RWPE2 (cell line): ENCODE measurements at places on chromosomes 1 and 21.
A peak's percentile ranks its signal among the peaks of the same experiment; 100 is the strongest.

- no peak for DNase-seq
These were observed 731.2 kb downstream of the USP25 start for GRCh38 chr21:16460936-16461335.

DNA sequence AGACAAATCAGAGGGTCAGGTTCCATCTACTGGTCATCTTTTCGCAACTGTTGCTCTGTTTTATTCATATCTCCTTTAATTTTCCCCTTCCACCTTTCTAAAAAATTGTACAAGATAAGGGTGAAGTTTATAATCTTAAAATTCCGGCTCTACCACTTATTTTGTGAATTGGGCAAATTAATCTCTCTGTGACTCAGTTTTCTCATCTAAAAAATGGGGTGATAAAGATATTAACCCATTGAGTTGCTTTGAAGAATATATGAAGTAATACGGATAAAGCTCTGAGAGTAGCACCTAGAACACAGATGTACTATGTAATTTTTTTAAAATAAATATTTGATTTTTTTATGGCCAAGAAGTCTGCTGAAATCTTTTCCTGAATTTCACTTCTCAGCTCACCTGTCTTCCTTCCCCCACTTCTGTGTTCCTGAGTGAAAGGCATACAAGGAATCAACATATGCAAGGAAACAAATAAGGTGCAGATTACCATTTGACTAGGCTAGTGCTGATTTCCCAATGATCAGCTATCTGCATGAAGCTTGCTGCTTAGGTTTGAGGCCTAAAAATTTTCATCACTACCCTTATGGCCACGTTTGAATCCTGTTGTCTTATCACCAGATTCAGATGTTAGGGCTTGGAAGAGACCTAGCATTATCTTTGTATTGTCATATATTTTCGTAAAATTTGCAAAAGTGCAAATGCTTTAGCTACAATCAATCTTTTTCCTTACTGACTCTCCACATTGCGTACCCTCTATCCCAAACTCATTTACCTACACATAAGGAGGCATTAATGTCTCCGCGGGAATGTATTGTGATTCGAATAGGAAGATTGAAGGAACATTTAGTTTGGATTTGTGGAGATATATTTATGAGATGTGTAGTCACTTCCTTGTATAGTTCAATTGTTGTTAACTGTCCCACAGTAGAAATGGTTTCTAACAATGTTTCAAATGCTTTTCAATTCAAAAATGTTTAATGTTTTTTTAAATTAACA lies 718.3 kb upstream of the PTBP2 start:
- no peak for DNase-seq

- DNase-seq, result no peak
These were observed 252.3 kb upstream of the TMPRSS15 start for GRCh38 chr21:18655931-18656330.

GRCh38 chr1:176157995-176158394 lies 49.1 kb downstream of the COP1 start:
- no peak for DNase-seq

- DNase-seq, result no peak
These were observed 213.8 kb downstream of the SIPA1L2 start for GRCh38 chr1:232416026-232416568.

GRCh38 chr1:226680653-226681052 lies 58.4 kb downstream of the ITPKB start:
- no peak for DNase-seq

- DNase-seq, result peak; percentile 38
These were observed 33.9 kb downstream of the RUNX3 start for GRCh38 chr1:24896176-24896575.

GRCh38 chr1:151991663-151992302 lies 1.9 kb downstream of the S100A10 start:
- no peak for DNase-seq

- DNase-seq, result no peak
These were observed 47.2 kb downstream of the RCAN1 start for GRCh38 chr21:34567604-34568155.

GRCh38 chr1:100414693-100415497 lies 62.6 kb downstream of the CDC14A start:
- DNase-seq, result no peak

- no peak for DNase-seq
These were observed 19.7 kb downstream of the EDEM3 start for GRCh38 chr1:184734980-184735379.

DNA sequence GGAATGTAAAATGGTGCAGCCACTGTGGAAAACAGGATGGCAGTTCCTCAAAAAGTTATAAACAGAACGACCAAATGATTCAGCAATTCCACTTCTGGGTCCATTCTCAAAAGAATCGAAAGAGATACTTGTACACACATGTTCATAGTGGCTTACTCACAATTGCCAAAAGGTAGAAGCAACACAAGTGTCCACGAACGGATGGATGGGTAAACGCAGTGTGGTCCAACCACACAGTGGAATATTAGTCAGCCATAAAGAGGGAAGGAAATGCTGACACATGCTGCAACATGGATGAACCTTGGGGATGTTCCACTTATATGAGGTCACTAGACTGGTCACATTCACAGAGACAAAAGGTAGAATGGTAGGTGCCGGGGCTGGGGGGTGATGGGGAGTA lies 5.3 kb downstream of the KRTAP10-1 start:
- no peak for DNase-seq

GRCh38 chr1:201088395-201088794 lies 23.8 kb downstream of the CACNA1S start:
- no peak for DNase-seq

- DNase-seq, result no peak
These were observed 28.3 kb downstream of the NUP133 start for GRCh38 chr1:229479660-229480399.

GRCh38 chr1:208029381-208030287 lies 118.7 kb upstream of the CD34 start:
- DNase-seq, result no peak

GRCh38 chr1:234602334-234603220 lies 7.4 kb downstream of the IRF2BP2 start:
- DNase-seq, result no peak
